ENCODE measurements at places on chromosomes 13 and 19. TPM values are rescaled to one million over a fixed set of nuclear protein-coding genes. Genes with fewer than 3 reads are reported as not detected.

The RAB3A gene
- polyA plus RNA-seq, result 9.7 TPM

The GARRE1 gene
- polyA plus RNA-seq, result 9.7 TPM

The ZNF460 gene
- polyA plus RNA-seq, result 4.3 TPM

The PRRG2 gene
- 0.42 TPM for polyA plus RNA-seq

The PSG7 gene
- 0.05 TPM for polyA plus RNA-seq

The POU4F1 gene
- not detected for polyA plus RNA-seq

DNA sequence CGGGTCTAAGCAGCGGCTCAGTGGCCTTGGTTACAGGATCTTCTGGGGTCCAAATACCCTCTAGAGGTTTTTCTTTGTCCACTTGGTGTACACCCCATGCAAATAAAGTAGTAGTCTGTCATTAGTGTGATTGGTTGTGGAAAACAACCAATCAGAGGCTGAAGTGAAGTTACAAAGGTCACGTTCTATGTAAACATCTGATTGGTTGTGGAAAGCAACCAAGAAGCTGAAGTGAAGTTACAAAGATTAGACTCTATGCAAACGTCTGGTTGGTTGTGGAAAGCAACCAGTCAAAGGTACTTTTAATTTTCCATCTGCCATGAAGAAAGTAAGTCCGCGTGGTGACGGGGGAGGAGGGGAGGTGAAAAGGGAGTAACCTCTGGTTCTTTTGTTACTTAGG lies 790.9 kb downstream of the UQCRFS1 start:
- no peak for DNase-seq

DNA sequence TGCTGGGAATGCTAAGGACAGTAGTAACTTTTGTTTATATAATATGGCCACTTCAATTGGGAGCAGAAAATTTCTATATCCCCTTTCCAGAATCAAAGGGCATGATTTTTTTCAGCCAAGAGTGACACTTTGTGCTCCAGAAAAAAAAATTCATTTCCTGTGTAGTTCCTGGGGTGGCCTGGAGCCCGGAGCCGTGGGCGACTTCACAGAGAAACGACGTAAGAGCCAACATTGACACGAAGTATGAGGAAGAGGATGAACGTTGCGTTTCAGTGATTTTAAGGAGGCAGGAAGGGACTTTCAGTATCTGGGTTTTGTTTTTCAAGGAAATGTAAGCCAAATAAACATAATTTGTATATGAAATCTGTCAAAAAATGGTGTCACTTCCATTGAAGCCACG lies 187.6 kb downstream of the STK24 start:
- DNase-seq, result no peak

DNA sequence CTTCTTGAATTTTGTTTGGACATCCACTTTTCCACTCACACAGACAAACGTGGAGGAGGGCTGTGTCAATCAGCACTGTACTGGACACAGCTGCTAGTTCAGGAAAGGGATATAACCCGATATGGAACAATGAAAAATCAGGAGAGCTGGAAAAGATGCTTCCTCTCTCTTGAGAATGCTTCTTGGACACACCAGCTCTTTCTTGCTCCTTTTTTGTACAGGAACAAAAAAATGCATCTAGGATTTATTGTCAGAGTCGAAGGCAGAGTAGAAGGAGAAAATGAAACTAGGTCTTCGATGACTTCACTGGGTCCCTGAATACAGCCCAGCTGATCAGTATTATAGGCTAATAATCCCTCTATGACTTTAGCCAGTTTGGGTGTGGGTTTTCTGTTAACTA lies 62.2 kb downstream of the PEG3 start:
- no peak for DNase-seq

- no peak for DNase-seq
Measured at GRCh38 chr13:52414963-52415362, 9.0 kb upstream of the THSD1 start.

DNA sequence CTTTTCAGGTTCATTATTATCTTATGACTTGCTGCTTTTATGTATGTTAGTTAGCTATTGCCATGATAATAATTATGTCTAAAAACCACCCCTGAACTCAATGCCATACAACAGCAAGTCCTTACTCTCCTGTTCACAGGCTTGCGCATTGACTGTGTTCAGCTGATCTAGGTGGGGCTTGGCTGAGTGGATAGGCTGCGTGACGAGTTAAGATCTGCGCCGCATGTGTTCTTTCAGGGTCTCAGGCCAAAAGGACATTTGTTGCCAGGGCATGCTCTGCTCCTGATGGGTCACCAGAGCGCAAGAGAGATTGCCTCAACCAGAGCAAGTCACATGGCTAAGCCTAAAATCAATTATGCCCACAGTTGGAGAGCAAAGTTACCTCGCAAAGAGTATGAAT lies 859 bp downstream of the ZNF568 start:
- peak; percentile 58 for DNase-seq

GRCh38 chr13:65915195-65915594 lies 1314.9 kb downstream of the PCDH9 start:
- no peak for DNase-seq

- peak; percentile 90 for DNase-seq
Measured at GRCh38 chr19:13784731-13785452, 10.4 kb upstream of the ZSWIM4 start.

Measured in SK-N-SH (cell line).